Stromal cell of bone marrow (primary cell): ENCODE measurements at places on chromosomes 1 and 21.

- DNase-seq = no peak
Measured at GRCh38 chr1:116185161-116185701, 74.0 kb downstream of the MAB21L3 start.

DNA sequence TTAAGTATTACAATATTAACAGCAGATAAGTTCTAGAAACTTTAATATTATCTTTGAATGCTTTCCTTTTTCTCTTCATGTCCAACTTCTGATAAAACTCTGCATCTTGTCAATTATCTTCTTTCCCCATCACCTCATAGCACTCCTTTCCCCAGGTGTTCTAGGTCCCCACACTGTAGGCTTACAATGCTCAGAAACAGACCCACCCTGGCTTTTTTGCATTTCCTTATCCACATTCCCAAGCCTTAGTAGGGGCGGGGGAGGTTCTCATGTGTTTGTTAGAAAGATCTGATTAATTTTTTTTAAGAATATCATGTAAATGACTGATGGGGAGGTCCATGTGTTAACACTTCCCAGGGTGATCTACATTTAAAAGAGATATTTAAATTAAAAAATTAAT lies 63.9 kb downstream of the PLPPR4 start:
- no peak for DNase-seq

- no peak for DNase-seq
Measured at GRCh38 chr1:55939866-55940265, 639.5 kb downstream of the PLPP3 start.

DNA sequence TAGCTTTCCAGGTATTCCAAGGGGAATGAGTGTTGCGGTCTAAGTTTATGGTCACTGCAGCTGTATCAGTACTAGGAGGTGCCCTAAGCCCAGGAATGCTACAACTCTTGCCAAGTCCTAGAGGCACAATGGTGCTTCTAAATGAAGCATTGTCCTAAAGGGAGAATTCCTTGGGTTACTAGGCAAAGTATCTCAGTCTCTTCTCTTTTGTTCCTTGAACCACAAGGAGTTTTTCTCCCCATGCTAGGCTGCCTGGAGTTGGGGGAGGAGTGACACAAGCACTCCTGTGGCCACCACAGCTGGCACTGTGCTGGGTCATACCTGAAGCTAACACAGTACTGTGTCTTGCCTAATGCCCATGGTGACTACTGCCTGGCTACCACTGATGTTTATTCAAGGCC lies 50.7 kb downstream of the KMO start:
- DNase-seq = no peak

GRCh38 chr1:205896351-205896750 lies 46.4 kb upstream of the PM20D1 start:
- DNase-seq = no peak

- no peak for DNase-seq
Measured at GRCh38 chr1:220290140-220290761, 18.0 kb upstream of the RAB3GAP2 start.

DNA sequence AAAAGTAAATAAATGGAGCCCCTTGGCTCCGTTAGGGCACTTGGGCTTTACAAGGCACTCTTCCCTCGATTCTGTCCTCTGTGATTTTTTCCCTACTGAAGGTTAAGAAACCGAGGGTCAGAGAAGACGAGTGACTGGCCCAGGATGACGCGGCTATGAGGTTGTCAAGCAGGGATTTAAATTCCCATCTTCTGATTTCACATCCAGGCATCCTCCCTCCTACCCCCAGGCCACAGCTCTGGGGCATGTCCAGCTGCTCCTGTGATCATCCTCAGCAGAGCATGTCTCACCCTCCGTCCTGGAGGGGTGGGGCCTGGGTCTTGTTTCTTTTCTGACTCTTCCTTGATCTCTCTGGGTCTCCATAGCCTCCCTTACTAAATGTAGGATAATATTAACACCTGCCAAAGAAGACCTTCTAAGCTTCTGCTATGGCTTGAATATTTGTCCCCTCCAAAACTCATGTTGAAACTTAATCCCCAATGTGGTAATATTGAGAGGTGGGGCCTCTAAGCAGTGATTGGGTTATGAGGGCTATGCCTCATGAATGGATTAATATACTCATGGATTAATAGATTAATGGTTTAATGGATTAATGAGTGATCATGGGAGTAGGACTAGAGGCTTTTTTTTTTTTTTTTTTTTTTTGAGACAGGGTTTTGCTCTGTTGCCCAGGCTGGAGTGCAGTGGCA lies 4.6 kb downstream of the CRYBG2 start:
- DNase-seq = peak; percentile 27
